ENCODE measurements at places on chromosomes 11 and 22.

- no peak for DNase-seq
Observed at GRCh38 chr11:69151836-69152235, 3.9 kb upstream of the SMIM38 start.

DNA sequence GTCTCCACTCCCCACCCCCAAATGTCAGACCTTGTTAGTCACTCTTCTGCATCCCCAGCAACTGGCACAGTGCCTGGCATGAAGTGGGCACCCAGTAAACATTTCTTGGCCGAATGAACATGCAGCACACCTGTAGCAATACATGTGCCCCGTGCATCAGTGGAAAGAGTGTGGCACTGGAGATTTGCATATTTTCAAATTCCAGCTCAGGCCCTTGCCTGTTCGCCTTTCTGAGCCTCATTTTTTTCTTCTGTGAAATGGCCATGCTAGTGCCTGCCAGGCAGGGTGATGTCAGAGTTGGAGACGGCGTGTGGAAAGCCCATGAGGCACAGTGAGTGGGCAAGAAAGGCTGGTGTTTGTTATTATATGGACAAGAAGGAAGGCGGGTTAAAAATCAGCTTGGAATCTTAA is 38.7 kb downstream of the CD82 start:
- DNase-seq, result no peak

DNA sequence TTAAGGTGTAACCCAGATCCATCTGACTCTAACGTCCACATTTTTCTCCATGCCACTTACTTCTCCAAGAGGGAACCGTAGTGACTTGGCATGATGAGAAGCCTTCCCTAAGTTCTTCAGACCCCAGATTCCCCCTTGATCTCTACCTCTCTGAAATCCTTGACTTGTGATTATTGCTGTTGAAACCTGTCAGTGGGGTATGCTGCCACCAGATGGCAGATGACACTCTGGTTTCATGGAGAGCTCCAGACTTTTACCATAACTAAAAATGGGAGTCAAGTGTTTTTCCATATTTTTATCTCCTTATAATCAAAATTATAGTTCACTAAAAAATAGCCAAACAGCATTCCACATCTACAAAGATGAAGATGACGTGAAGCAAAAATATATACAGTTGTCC is 504.2 kb downstream of the SOX6 start:
- DNase-seq, result no peak

DNA sequence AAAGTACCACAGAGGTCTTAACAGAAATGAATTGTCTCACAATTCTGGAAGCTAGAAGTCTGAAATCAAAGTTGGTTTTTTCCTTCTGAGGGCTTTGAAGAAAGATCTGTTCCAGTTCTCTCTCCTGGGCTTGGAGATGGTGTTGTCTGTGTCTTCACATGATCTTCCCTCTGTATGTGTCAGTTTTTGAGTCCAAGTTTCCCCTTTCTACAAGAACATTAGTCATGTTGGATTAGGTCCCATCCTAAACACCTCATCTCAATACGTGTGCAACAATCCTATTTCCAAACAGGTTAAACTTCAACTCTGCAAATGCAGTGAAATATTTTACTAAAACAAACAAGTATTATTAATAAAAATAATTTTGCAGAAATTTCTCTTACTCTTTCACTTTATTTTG is 3.1 kb upstream of the PTS start:
- DNase-seq, result no peak

DNA sequence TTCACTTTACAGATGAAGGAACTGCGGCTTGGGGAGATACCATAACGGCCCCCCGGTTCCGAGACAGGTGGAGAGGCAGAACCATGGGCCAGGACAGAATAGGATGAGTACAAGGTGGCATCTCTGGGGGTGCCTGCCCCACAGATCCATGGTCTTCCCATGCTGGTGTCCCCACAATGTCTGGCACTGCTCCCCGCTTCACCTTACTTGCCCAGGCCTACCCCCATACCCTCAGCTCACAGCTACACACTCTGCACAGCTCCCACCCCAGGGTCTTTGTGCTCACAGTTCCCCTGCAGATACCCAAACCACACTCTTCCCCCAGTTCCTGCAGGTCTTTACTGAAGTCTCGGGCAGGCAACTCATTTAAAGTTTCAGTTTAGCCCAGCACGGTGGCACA is 11.4 kb upstream of the DGCR8 start:
- no peak for DNase-seq
